ENCODE measurements at places on chromosomes 16 and 17.

DNA sequence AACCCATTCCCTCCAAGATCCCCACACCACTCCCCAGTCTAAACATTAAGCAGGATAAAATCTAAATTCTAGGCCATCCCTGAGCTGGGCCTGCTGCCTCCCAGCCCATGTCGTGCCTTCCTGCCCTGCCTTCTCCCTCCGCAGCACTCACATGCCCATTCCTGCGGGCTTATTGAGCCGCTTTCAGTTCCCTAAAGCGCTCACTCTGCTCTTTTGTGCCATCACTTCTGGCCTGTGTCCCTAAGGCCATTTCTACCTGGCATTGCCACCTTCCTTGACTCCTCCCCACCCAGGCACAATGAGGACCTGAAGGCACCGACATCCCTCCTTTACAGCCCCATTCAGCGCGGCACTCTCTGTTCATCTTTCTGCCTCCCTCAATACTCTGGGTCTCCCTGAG, 13.0 kb upstream of the RAB5C start:
- no peak for DNase-seq

DNA sequence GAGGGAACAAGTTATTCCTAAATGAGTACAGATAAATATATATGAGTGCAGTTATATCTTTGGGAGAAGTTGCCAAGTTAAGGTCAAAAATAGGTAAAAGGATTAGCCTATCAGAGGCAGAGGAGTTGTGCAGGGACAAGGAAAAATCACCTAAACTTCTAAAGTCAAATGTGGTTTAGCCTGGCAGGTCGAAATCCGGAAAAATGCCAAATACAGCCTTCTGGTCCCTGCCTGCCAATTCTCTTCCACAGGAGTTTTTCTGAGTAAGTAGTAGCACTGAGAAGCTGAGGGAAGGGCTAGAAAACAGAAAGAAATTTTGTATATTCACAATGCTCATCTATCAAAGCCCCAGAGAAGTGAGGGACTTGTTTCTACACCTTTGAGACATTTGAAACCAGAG, 17.6 kb upstream of the CES5A start:
- no peak for DNase-seq

DNA sequence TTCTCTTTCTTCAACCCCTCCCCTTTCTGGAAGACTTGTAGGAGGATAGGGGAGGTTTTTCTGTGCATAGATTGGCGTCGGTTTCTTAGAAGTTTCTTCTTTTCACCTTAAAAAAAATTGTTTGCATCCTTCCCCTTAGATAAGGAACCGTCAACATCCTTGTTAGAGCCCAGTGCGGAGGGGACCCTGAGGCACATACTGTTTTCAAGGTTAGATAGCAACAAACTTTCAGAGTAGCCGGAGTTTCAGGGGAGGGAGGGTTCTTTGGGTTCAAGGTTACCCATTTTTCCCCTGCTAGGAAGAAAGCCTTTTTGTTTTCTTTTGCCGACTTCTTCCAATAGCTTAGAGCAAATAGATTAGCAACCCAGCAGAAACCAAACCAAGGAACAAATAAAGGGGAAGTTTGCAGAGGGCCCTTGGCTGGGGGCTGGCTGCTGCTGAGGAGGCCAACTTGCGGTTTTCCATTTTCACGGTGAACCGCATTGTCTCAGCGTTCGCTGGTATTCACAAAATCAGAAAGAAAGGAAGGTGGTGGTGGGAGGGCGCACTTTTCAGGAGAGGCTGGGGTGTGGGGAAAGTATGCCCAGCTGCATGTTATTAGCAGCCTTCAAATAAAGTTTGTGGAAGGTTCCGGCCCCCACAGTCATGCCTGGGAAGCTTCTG, 28.8 kb downstream of the MSI2 start:
- no peak for DNase-seq

DNA sequence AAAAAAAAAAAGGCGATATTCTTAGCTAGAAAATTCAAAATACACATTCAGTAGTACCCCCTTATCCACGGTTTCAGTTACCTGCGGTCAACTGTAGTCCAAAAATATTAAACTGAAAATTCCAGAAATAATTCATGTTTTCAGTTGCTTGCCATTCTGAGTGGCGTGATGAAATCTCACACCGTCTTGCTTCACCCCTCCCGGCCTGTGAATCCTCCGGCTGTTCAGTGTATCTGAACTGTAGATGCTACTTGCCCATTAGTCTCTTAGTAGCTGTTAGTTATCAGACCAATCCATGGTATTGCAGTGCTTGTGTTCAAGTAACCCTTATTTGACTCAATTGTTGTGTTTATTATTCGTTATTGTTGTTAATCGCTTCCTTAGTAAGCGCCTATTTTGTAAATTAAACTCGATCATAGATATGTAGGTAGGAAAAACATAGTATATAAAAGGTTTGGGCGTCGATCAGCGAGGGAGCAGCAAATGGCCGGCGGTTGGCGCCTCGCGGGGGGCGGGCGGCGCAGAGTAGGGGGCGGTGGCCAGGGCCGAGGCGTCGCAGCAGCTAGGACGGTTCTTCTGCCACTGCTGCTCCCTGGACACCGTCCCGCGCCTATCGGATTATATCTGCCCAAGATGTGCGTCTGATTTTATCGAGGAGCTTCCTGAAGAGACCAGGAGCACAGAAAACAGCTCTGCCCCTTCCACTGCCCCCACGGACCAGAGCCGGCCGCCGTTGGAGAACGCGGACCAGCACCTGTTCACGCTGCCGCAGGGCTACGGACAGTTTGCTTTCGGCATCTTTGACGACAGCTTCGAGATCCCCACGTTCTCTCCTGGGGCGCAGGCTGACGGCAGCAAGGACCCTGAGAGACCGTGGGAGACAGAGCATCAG, 39.8 kb upstream of the AKAP1 start:
- DNase-seq, result no peak

DNA sequence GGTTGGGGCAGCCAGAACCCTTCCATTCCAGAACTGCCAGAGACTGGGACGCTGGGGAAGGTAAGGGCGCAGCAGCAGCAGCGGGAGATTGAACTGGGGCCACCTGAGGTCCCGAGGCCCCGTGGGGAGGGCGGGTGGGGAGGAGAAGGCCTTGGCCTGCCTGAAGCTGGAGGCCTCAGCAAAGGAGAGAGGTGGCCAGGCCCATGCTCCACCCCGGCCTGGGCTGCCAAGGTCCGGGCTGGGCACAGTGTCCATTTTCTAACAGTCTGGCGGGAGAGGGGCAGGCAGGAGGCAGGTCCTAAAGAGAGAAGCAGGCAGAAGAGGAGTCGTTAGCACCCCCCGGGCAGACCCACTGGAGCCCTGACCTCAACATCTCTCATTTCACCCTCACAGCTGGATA, 1.1 kb upstream of the GDPD3 start:
- no peak for DNase-seq

GRCh38 chr16:73289232-73289631, 241.3 kb upstream of the ZFHX3 start:
- DNase-seq, result no peak

GRCh38 chr17:21129023-21129681, 2.4 kb downstream of the DHRS7B start:
- peak; percentile 62 for DNase-seq

GRCh38 chr17:28908640-28909167, 5.8 kb upstream of the DHRS13 start:
- peak; percentile 79 for DNase-seq

DNA sequence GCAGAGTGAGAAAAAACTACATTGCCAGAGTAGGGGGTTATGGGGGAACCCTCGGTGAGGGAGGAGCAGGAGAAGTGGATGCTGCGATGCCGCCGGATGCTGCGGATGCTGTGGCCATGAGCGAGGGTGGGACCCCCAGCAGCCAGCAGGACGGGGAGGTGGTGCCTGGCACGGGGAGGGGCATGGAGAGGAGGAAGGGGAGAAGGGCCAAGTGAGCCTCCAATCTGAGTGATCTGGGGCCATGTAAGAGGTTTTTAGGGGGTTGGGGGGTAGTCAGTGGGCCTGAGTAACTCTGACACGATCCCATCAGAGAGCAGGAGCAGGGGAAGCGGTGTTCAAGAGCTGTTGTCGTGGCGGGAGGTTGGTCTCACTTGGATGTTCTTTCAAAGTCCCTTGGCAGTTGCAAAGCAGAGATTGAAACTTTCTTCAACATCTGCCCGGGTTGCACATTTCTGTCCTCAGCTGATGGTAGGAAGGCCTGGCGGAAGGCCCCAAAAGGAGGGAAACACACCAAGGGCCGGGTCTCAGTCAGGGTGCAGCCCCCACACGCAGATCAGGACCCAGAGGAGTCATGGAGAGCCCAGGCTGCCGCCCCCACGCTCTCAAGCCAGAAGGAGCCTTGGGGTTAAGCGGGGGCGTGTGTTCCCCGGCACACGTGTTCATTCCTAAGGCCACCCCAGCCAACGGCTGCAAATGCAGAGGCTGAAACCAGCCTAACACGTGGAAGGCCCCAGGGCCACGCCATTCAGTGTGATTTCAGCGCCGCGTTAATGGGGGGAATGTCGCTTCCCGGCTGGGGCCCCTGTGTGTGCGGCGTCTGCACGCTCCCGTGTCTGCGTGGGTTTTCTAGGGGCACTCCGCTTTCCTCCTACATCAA, 81.7 kb downstream of the ZDHHC7 start:
- no peak for DNase-seq

DNA sequence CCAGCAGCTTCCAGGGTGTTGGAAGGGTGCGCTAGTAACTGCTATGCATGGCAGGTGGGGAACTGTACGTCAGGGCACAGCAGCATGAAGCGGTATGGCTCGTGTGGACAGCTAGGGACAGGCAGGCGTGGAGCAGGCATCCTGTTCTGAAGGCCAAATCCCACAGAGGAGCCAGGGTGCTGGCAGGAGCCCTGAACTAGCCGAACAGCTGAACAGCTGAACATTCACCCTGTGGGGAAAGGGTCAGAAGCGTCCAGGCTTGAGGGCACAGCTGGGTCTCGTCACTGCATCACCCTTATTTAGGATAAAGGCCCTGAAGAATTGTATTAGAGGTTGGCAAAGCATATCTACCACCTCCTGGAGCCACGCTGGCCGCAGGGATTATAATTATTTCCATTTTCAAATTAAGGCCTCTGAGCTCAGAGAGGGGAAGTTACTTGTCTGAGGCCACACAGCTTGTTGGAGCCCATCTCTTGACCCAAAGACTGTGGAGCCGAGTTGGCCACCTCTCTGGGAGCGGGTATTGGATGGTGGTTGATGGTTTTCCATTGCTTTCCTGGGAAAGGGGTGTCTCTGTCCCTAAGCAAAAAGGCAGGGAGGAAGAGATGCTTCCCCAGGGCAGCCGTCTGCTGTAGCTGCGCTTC, 3.3 kb upstream of the STH start:
- no peak for DNase-seq

DNA sequence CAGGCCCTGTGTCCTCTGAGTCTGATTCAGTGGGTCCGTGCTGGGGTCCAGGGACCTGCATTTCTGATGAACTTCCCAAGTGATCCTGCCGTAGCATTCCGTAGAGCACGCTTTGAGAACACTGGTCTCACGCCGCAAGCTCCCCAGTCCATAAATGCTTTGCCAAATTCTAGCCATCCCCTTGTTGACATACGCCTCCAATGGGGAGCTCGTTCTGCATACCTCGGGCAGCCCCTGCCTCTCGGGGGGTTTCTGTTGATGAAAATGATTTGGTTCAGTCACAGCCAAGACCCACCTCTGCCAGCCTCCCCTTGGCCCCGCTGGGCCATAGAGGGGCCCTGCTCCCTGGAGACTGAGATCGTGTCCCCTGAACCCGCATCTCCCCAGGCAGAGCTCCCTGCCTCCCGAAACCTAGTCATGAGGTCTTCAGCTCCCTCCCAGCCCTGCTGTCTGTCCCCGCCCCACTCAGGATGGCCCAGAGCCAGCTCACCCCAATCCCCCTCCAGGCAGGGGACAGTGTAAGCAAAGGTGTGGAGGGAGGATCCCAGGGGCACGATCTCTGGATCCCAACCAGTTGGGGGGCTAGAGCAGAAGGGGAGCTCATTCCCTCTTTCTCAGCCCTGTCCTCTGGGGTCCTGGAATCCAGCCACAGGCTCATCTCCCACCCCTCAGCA, 16.2 kb upstream of the SPNS2 start:
- DNase-seq, result no peak

DNA sequence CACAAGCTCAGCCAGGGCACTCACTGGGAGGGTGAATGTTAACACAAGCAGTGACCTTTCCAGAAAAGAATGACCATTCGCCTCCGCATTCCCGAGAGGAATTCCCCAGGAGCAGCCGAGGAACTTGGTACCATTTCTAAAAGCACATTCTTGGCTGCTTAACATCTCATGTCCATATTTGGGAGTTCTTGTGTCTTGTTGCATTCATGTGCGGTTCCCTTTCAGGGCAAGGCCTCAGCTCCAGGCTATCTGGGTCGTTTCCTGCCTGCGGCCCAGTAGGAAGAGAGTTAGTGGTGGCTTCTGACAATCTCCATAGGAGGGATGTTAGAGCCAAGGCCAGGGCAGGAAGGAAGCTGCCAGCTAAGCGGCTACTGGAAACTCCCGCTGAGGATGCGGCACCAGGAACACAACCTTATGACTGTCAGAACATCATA, 27.8 kb upstream of the MEAK7 start:
- DNase-seq, result peak; percentile 98

DNA sequence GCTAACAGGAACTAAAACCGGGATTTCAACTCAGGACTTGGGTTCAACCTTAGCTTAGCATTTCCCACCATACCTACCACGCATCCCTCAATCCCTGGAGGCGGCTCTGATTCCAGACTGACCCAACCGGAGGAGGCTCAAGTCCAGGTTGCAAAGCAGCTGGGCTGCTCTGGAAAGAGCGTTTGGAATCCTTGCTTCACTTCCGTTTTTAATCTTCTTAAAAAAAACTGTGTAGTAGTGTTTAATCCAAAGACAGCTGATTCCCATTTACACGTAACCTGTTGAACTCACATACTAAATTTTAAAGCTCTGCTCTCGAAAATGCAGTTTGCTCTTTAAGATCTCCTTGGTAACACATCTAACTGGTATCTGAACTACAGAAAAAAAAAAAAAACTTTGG, 50.0 kb downstream of the NXN start:
- no peak for DNase-seq

- DNase-seq, result no peak
Measured at GRCh38 chr16:14528306-14528705, 101.8 kb downstream of the PARN start.

GRCh38 chr17:358491-359151, 6.0 kb upstream of the RPH3AL start:
- DNase-seq, result no peak

- no peak for DNase-seq
Measured at GRCh38 chr17:82548681-82549303, 29.3 kb downstream of the FOXK2 start.

DNA sequence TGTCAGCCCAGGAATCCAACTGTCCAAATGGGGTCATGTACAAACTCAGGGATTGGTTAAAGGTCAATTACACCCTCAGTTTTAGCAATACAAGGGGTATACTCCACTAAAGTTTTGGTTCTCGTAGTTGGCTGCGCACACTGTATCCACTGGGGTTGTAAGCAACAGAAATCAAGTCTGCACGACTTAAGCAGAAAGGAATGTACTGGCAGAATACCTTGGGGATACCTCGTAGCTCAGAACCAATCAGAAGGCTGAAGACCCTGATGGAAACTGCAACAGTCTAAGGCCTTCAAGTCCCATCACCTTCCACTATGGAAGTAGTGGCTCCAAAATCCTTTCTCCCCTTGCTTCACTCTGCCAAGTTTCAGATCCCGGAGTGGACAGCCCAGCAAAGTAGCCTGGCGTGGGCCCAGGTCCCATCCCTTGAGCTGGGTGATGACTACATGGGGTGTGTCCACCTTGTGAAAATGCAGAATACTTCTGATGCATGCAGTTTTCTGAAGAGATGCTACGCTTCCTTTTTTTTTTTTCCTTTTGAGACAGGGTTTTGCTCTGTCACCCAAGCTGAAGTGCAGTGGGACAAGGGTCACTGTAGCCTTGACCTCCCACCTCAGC, 21.1 kb upstream of the RPH3AL start:
- DNase-seq, result no peak

GRCh38 chr17:34769049-34769448, 189.7 kb downstream of the TMEM132E start:
- no peak for DNase-seq

Measured in ELR (cell line).